ENCODE measurements at places on chromosomes 6 and 20.

DNA sequence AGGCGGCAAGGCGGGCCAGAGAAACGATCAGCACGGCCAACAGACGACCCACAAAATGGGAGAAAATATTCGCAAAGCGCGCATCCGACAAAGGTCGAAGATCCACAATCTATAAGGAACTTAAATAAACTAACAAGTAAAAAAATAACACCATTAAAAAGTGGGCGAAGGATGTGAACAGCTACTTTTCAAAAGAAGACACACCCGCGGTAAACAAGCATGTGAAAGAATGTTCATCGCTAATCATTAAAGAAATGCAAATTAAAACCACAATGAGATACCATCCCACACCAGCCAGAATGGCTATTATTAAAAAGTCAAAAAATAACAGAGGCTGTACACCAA lies 117.8 kb upstream of the SIRPA start:
- no peak for DNase-seq

DNA sequence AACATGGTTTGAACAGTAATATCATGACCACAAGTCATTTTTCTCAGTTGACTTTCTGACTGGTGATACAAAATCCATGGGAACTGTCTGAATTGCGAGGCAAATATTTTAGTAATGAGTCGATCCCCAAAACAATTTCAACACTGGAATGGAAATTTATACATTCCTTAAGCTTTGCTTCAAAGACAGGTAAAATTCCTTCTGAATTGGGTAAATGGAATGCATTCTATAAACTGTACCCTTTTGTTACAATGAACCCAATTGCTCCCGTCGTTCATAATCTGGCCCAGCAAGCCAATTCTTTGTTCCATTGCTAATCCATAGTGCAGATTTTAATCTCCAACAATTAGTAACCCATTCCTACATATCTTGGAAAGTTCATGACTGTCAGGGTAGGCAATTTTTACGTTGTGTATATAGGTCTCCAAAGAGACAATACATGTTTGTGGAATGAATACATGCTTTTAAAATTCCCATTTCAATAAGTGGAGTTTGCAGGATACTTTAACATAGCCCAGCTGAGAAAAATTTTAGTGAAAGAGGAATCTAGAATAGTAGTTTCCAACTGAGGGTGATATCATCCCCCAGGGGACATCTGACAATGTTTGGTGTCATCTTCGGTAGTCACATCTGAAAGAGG lies 32.7 kb downstream of the CYP24A1 start:
- DNase-seq, result no peak

GRCh38 chr6:112163295-112164257 lies 76.2 kb downstream of the FAM229B start:
- DNase-seq, result peak; percentile 74

DNA sequence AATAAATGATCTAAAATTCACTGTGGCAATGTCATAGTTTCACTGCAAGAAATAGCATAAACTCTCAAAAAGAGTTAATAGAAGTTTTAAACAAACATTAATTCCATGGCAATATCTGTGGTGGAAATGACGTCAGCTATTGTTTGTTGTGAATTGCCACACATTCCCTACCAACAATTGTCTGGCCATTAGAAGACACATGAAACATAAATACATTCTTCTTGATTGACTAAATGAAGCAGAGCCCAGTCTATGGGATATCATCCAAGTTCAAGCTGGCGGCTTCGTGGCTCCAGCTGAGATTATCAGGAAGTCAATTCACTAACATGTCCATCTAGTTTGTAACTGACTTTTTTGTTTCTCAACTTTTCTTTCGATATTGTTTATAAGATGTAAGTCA lies 369.0 kb downstream of the ARHGAP18 start:
- DNase-seq, result no peak

GRCh38 chr6:56551409-56552120 lies 91.1 kb downstream of the DST start:
- DNase-seq, result no peak

DNA sequence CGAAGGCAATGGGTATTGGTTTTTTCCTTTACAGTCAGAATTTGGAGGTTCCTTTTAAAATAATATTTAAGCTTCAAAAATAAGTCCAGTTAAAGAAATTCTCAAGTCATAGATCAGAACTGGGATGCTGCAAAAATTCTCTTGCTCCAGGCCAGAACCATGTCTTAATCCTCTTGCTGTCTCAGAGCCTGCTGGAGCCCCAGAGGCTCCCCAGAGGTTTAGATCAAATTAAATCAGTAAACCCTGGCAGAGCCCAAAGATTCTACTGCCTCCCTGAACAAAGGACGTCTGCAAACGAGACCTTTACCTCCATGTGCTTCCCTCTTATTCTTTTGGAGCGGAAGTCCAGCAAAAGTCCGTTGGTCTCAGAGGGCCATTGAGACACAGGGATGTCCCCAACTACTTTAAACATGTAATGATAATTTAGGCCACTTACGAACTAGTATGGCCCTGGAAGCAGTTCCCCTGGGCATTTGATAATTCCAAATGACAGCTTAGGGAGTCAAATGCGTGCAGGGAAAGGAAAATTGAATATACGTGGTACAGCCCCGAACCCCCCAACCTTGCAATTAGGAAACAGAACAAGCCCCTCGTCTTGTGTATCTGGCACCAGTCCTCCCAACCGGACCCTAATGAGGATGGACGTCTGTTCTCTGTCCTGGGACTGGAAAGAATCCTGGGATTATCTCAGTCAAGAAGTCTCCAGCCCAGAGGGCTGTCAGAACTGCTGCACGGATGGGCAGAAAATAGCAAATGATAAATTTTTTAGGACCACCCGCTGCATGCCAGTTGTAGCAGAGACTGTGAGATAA lies 31.5 kb downstream of the SULF2 start:
- DNase-seq, result no peak

DNA sequence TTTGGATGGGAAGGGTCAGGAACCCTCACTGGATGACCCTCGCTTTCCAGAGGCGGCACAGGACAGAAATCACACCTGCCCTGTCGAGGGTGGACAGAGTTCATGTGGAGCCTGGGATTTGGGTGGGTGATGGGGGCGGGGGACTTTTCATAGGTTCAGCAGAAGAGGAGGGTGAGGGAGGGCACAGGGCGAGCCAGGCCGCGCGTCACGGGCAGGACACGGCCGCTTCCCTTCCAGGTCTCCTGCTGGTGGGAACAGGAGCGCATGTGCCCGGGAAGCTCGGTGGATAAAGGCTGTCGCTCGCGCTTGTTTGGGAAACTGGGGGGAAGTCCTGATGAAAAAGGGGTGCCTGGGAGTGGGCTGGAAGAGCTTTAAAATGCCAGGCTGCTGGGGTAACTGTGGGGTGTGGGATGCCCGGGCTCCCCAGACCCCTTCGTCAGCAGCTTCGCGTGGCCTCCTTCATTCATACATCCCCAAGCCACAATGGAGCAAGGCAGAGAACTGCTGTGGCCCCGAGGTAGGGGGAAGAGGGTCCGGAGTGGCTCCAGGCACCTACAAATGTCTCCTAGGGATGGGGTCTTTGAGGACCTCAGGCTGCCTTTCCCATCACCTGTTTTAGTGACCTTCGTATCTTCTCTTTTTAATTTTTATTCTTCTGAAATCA lies 102.2 kb downstream of the DACT2 start:
- no peak for DNase-seq

GRCh38 chr20:56875052-56875659 lies 246.1 kb downstream of the TFAP2C start:
- DNase-seq, result no peak

GRCh38 chr20:13525225-13525940 lies 113.3 kb downstream of the TASP1 start:
- no peak for DNase-seq

DNA sequence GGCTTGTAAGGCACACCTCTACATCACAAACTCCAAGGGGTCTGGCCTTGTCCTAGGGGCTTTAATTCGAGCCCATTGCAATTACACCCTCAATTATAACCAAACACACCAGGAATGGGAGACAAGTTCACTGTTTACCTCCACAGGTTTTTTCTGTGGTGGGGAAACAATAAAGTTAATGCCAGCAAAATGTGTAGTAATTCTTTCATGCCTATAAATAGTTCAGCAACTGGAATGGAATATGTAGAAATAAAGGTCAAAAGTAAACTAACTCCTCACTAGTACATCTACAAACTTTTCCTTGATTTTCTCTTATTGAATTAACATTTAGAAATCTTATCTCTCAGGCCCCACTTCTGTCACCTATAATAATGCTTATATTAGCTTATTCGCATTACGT lies 27.1 kb upstream of the RIPK1 start:
- DNase-seq, result no peak

- no peak for DNase-seq
Measured at GRCh38 chr20:40331249-40331648, 357.8 kb downstream of the MAFB start.

DNA sequence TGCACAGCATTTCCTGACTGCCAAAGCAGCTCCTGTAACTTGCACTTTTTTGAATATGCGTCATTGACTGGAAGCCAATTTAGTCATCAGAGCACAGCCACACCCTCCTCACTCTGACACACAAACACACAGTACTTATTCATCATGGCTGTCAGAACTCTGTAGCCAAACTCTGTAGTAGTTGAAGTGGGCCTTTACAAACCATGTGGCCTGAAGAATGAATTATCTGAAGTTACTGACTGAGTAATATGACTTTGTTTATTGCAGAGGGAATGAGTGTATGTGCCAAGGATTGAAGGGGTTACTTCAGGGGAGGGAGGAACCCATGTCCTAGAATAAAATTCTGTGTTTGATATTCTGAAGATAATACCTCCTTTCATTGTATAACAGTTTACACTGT lies 102.7 kb downstream of the FIG4 start:
- DNase-seq, result no peak

DNA sequence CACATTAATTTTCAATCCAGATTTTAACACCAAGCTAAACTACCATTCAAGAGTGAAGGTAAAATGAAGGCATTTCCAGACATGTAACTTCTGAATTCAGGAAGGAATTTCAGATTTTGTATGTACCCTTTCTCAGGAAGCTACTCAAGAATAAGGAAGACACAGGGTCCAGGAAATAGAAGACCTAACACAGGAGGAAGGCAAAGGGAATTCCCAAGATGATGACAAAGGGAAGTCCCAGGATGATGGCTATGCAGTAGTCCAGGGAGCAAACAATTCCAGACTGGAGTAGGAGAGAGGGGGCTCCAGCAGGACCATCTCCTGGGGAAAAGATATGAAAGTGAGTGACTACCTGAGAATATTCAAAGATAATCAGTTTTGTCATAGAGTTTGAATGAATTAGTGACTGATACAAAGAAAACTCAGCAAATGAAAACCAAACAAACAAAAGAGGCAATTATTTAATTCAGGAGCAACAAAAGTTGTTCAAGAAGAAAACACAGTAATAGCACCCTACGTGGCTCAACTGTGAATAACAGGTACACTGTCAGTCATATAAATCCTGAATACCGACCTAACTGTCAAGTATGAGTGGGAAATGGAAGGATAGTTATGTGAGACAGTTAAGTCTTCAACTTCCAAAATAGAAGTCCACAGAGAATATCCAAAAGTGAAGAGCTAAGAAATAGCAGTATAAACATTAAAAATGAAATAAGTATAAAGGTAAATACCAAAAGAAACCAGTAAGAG lies 4.0 kb downstream of the RNF24 start:
- no peak for DNase-seq

DNA sequence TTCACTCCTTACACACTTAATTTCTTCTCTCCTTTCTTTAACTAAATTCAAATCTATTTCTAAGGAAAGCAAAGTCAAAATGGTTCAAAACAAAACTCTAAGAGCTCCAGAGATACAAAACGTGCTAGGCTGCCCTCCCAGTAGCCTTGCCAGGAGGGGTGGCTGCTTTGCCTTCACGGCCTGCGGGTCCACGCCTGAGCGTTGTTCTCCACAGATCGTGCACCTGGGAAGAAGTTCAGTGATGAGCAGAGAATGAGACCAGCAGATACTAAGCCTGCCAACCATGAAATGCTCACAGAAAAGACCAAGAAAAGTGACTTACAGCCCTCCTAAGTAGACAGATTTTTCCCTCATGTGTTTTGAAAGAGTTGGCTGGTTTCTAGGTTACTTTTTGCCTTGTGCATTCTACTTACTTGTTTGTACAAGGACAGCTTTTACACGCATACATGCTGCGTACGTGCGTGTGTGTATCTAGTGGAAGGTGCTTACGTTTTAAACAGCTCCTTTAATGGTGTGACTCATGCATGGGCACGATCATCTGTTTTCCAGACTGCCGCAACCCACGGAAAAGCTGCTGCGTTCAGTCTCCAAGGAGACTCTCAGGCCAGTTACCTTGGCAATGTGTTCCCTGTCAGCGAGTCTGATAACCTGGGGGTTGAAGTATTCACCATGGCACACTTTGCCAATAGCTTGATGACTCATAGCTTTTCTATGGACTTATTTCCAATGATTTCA lies 32.4 kb upstream of the PBOV1 start:
- no peak for DNase-seq

- no peak for DNase-seq
Measured at GRCh38 chr20:58194175-58194791, 34.2 kb downstream of the ANKRD60 start.

- no peak for DNase-seq
Measured at GRCh38 chr20:59182401-59183044, 18.9 kb downstream of the ZNF831 start.

GRCh38 chr6:11495565-11496145 lies 41.9 kb upstream of the TMEM170B start:
- DNase-seq, result no peak

- DNase-seq, result no peak
Measured at GRCh38 chr20:41509316-41510200, 108.6 kb downstream of the CHD6 start.

DNA sequence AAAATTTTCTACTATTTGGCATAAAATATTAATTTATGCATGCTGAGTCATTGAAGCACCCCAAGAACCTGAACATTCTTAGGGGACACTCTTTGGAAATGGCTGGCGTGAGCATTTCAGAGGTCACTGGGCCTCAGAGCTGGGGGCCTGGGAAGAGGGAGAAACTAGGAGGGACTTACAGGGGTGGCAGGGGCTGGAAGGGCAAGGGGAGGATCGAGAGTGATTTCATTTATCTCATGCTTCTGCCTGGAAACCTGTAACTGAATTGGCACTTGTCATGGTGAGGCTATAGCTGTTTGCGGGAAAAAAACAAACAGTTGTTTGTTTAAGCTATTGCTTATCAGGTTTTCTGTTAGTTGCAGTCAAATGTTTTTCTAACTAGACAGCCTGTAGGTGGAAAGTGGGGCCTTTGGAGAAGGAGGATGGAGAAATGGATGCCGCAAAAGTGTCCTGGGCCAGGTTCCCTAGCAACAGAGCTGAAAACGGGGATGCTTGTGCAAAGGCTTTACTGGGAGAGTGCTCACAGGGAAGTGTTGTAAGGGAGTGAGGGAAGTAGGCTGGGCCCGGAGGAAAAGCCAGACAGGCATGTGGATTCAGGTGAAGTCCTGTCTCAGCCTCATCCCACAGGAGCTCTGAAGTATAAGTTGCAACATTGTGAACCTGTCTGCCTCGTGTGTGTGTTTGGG lies 36.4 kb upstream of the KAT14 start:
- no peak for DNase-seq

DNA sequence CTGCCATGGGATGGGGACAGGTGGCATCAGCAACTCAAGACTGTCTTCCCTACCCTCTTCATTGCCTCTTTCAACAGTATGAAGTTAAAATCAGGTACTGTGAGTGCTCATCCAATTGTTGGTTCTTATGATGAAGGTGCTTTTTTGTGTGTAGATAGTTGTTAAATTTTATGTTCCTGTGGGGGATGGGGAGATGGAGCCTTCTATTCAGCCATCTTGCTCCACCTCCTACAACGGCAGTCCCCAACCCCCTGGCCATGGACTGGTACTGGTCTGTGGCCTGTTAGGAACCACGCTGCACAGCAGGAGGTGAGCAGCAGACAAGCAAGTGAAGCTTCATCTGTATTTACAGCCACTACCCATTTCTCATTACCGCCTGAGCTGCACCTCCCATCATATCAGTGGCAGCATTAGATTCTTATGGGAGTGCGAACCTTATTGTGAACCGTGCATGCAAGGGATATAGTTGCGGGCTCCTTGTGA lies 47.8 kb upstream of the TOP1 start:
- DNase-seq, result no peak
